ENCODE measurements at places on chromosomes 5 and 9.
A peak's percentile ranks its signal among the peaks of the same experiment; 100 is the strongest.

- no peak for DNase-seq
Observed at GRCh38 chr5:14373685-14374084, 207.9 kb upstream of the OTULINL start.

DNA sequence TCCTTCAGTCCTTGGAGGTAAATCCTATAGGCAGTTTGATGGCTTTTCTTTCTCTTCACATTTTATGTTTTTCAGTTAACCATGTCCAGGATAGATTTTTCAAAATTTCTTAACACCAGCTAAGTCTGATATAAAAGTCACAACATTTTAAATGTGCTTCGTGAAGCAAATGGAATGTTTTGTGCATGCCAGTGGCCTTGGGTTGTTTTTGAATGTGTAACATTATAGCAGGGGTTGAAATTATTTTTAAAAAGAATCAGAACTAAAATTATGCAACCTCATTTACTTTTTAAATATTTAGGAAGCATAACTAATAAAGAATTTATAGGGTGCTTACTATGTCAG lies 201.1 kb downstream of the ARHGEF28 start:
- no peak for DNase-seq

DNA sequence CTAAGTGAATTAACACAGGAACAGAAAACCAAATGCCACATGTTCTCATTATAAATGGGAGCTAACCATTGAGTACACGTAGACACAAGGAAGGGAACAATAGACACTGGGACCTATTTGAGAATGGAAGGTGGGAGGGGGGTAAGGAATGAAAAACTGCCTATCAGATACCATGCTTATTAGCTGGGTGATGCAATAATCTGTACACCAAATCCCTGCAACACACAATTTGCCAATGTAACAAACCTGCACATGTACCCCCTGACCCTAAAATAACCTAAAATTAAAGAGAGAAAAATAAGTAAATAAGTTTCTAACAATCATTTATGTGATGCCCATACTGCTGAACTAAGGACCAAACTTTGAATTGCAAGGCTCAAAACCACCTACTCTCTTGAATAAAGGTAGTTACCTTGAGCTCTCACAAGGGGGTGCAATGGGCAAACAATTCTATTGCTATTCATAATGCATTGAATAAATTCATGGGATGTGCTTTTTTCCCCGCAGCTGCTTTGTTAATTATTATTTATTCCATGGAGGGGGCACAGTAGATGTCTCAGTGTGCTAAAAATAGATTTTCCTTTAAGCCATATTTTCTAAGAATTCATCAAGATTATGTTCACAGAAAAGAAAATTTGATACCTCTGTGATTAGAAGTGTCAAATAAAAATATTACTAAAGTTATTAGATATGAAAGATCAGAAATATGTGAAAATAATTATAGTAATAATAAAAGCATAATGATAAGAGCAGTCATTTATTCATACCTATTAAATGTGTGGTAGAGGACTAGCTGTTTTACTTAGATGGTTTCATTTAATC lies 76.2 kb upstream of the PTPN3 start:
- peak; percentile 24 for DNase-seq

DNA sequence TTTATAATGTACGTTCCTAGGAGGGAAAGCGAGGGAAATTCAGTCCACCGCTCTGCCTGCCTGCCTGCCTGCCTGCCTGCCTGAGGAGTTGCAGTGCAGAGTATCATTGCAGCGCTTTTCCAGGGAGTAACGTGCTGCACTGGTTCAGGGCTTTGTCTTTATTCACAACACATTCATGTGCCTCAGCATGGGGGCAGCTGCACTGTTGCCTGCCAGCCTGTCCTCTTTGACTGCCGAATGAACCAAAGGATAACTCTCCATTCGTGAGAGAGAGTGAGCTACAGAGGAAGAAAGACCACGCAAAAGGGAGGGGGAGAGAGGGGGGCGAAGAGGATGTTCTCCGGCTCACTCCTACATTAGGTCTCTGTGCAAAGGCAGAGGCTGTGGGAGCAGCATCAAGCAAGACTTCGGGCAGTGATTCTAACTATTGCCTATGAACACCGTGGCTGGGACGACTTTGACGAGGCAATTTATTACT lies 791.2 kb downstream of the MAT2B start:
- no peak for DNase-seq

DNA sequence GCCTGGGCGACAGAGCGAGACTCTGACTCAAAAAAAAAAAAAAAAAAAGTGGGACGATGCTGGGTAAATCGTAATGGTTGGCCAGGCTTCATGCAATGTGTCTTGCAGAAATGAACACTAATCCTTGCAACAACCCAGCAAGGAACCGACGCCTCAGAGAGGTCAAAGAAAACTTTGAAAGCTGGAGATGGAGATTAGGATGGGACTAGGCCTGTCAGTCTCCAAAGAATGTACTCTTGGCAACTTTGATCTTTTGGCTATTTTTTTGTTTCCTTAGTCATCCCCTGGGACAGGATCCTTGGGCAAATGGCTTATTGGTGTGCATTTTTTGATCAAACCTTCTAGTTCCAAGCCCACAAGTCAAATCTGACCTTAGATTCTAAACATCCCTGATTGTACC lies 10.6 kb upstream of the PWWP2A start:
- DNase-seq = no peak

- no peak for DNase-seq
Observed at GRCh38 chr5:156329171-156329611, 2.2 kb downstream of the SGCD start.
